ENCODE measurements at places on chromosomes 2 and 18.

- DNase-seq: no peak
Observed at GRCh38 chr18:27227721-27228120, 42.6 kb upstream of the CHST9 start.

- DNase-seq: no peak
Observed at GRCh38 chr2:41084321-41084720, 632.4 kb upstream of the SLC8A1 start.

GRCh38 chr2:211455216-211455841 lies 898.9 kb downstream of the CPS1 start:
- DNase-seq: peak; percentile 8

DNA sequence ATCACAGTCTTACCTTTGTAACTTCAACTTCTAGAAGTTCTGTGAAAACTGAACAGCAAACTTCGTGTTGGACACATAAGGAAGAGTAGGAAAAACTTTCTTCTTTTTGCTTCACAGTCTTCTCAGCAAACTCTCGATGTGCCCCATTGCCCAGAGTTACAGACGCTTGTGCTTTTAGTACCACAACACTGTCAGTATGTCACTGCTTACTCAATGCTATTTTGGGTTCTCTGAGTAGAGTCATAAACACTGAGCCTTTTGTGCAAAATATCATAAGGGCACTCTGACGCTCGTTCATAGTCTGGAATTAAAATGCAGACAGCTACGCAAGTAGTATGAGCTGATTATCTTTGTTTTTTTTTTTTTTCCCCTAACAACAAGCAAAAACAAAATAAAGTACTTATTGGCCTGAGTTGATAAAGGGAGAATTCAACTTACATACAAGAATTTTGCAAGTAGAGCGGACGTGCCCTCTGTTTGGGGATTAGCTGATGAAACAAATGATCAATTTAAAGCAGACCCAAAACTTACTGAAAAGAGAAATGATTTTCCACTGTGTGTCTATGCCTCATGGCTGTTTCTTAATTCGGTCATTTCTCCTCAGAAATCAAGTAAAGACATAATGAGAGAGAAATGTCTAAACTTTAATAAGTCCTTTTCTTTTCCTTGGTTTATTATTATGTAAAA lies at the start of gene CDH19:
TSS of gene CDH19 (minus strand) at position 150 of the 687 bp plus-strand sequence. CDS start 31,886 bp downstream, outside the sequence.
- DNase-seq: no peak

DNA sequence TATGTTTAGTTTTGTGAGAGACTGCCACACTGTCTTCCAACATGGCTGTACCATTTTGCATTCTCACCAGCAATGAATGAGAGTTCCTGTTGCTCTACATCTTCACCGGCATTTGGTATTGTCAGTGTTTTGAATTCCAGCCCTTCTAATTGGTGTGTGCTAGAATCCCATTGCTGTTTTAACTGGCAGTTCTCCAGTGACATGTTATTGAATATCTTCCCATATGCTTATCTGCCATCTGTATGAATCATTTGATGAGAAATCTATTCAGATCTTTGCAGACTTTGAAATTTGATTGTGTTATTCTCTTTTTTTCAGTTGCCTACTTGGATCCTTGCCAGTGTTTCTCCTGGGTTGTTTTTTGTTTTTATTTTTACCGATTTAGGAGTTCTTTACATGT lies 99.0 kb downstream of the SNTG2 start:
- DNase-seq: no peak
